ENCODE measurements at places on chromosomes 3 and 15. TPM values are rescaled to one million over a fixed set of nuclear protein-coding genes. Genes with fewer than 3 reads are reported as not detected.

GRCh38 chr3:152835601-152836102, 721 bp downstream of the P2RY1 start:
- peak; percentile 32 for DNase-seq

INSYN1 gene
- 3.4 TPM for polyA plus RNA-seq

- no peak for DNase-seq
Observed at GRCh38 chr15:70863450-70864218, 9.7 kb upstream of the LARP6 start.

XCR1 gene
- polyA plus RNA-seq = 0.09 TPM

ESYT3 gene
- polyA plus RNA-seq = 9.0 TPM

DNA sequence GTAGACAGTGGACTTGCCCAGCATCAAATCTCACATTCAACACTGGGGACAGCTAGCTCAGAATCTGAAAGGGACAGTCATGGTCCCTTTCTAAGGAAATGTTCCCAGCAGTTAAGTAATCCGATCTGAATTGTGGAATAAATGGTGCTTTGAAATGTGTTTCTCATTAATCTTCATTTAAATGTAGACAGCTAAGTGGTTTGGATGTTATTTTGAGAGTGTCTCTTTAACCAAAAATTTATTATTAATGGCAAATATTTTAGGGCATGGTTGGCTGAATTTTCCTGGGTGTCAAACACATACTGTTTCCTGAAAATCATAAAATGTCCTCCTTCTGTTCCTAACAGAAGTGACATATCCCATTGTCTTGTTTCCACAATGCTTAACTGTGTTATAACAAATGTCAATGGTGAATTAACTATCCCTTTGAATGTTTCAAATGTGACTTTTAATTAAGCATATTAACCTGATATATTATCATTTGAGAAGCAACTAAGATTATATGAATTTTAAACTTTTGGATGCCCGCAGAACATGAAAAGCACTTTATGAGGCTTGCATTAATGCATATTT, 210.8 kb downstream of the CHST2 start:
- DNase-seq = no peak

FAM174B gene
- polyA plus RNA-seq = 25.4 TPM

- no peak for DNase-seq
Observed at GRCh38 chr3:12963231-12963896, 109.9 kb downstream of the IQSEC1 start.

GRCh38 chr3:121165397-121165837, 257.4 kb downstream of the STXBP5L start:
- no peak for DNase-seq

DNA sequence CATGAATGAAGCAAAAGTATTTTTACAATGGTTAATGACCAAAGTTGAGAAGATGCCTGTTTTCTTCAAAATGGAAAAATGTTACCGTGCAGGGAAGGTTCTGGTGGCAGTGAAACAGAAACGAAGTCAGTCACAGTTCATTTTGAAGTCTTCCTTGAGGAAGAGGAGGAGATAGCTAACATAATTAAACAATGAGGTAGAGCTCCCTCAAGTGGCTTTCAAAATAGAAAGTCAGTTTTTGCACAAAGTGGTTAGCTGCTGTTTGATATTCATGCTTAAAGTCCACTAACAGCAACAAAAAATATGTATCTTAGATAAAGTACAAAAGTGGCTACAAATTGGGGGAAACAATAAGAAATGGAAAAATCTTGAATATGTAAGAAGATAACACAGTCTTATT, 87.3 kb downstream of the TFG start:
- no peak for DNase-seq

DNA sequence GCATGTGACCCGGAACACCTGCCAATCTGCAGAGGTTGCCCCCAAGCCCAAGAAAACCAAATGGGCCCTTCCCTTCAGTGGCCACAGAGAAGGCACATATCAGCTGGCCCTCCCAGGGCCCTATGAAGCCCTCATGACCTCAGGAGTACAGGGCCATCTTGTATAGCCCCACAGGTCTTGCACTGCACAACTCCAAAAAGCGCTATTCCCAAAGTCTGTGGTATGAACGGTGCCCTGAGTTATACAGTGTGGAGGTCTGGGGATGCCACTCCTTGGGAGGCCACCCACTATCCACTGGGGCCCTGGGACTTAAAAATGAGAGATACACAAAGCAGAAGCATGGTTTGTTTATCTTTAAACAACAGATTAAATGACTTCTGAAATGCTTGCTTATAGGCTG, 61.5 kb downstream of the CAPN7 start:
- DNase-seq = no peak

DNA sequence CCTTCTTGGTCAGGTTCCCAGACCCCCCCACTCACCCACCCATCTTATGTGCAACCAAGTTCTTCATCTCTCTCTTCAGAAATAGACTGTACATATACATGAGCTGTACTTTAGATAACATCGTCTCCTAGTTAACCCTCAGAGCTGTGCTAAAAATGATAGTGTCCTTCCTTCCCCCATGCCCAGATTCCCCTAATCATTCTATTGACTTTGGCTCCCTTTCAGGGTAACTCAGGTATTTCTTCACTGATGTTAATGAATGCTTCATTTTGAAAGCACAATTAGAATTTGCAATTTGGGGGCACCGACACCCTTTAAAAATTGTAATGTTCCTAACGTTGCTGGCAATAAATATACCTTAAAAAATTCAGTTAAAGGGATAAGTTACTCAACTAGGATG, 10.9 kb downstream of the PARP9 start:
- DNase-seq = no peak

DNA sequence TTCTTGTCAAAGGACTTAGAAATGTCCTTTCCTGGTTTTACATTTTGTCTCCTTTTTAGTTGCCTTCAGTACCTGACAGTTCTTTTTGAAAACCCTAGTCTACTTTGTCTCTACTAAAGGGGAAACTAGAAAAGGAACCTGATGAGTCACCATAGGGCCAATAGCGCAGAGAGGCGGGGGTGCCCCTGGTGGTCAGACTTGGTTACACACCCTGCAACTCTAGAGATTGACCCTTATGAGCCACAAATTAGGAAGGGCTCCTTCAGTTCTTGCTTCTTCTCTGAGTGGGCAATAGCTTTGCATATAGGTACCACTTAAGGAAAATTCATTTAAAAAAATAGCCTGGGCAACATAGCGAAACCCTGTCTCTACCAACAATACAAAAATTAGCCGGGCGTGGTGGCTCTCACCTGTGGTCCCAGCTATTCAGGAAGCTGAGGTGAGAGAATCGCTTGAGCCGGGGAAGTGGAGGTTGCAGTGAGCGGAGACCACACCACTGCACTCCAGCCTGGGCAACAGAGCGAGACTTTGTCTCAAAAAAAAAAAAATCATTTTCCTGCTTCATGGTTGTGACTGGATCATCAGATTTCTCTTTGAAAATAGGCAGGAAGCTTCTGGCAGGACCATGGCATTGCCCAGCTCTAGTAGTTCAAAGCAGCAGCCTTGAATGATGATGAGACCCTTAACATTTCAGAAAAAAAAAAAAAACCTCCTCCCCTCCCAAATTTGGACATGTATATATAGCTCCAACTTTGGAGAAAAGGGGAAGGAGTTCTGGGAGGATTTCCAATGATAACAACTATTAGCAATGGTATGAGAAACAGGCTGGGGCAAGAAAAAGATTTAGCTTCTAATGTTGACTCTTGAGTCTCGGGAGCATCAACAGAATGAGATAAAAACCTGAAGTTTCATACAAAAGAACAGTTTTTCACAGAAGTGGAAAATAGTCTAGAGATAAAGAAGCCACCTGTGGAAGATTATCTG, 45.2 kb upstream of the RASA2 start:
- DNase-seq = peak; percentile 69

GASK1A gene
- 8.7 TPM for polyA plus RNA-seq

TF gene
- polyA plus RNA-seq = 3.2 TPM

CYP11A1 gene
- polyA plus RNA-seq = 2.4 TPM

DNA sequence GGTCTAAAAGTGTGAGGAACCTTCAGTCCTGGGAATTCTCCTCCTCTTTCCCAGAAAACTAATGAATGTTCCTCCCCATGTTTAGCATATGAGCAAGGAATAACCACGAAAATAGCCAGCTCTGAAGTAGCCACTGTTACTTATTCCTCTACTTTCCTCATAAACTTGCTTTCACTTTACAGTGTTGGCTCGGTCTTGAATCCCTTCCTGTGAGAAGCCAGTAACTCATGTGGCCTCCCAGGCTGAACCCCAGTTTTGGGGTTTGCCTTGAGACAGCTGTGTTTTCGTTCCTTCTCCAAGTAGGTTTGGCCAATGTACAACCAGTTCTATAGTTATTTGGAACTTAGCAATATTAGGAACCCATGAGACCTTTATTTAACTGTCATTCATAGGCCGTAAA, 195.0 kb downstream of the CNTN6 start:
- DNase-seq = peak; percentile 78

DNA sequence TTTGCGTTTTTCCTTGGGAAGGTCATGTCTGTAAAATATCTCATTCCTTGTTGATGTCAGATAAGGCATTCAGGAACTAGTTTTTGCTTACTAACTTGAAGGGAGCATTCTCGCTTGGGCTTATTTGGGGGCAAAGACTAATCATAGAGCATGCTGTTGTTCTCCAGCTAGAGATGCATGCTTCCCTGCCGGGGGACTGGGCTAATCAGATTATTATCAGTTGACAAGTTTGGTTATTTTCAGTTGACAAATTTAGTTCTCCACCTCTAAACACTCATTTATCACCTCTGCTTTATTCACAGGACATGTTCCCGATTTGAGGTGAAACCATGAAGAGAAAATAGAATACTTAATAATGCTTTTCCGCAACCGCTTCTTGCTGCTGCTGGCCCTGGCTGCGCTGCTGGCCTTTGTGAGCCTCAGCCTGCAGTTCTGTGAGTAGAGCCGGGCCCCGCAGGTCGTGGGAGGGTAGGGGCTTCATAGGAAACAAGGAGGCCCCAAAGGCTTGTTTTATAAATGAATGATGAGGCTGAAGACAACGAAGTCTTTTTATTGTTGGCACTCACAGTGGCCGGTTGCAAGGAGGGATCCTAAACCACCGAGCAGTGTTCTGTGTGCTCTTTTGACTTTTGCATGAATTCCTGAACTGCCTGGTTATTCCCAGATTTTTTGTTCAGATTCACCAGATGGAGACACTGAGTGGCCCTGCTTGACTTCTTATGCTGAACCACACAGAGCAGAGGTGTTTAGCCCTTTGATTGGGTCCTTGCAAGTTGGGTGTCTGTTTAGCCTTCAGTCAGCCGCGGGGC, 28.4 kb downstream of the PXYLP1 start:
- no peak for DNase-seq

DNA sequence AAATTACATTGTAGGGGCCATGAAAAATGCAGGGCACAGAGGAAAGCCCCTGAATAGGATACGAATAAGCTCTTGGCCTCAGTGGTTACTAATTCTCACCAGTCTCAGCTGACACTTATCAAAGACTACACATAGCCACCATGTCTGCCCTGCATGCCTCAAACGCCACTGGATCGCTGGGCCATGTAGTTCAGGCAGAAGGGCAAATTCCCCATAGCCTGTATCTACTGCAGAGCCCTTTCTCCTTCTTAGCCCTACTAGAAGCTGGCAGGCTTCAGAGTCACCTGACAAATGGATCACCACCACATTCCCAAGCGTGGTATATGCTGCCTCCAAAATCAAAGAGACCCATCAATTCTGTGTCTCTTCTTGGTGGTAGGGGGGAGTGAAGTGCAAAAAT, 177.4 kb downstream of the MINAR1 start:
- no peak for DNase-seq

DNA sequence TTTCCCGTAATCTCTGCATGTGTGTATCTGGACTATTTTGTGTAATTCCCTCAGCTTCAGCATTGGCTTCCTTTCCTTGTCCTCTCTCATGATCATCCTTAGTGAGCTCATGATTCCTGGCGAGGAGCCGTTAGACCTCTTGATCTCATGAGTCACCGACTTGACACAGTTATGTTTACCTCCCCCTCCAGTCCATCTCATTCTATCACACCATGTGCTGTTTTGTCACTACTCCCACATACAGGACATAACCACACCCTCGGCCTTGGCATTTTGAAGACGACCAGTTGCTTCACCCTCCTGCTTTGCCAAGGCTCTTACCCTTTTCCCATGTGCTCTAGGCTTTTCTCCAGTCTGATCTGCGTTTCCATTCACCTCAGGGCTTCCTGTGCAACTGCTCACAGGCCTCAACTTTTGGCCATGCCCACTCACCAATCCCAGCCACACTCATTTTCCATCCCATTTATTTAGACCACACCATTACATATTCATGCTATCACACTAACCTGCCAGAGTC, 41.5 kb downstream of the CP start:
- peak; percentile 90 for DNase-seq

- DNase-seq = peak; percentile 53
Observed at GRCh38 chr15:89876396-89877082, 17.3 kb downstream of the AP3S2 start.

Data from muscle of leg (tissue), 16 donors.